ENCODE measurements at places on chromosomes 1 and 21.

GRCh38 chr21:30211071-30211470 is 4.8 kb downstream of the CLDN8 start:
- no peak for DNase-seq

- no peak for DNase-seq
Measured at GRCh38 chr1:206803221-206803730, 31.0 kb upstream of the IL10 start.

DNA sequence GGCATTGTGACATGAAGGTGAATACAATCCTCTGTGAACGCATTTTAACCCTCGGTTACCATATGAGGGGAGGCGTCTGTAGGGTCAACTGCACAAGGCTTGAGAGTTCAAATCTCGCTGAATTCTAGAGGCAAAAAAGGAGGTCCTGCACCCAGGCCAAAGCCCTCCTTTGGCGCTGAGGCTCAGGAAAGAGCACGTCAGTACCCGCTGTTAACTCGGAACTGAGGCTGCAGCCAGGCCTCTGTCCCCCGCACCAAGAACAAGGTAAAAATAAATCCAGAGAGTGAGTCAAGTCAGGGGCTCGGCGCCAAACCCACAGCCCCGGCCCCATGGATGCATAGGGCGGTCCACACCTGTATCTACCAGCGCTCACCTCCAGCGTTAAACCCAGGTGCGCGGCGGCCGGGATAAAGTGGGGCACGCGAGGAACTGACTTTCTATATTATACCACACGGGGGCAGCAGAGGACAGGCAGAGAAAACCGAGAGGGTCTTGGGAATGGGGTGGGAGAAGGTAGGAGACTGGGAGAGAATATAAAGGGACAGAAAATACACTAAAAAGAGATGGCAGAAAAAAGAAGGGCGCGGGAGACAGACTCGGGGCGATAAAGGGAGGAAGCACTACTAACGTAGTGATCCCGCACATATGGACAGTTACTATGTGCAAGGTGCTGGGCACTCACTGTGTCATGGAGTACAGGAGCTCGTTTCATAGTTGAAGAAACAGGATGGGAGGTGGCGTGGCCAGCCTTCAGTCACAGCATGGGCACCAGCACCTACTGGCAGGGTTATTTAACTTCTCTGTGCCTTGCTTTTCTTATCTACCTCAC is 54.9 kb downstream of the DMRTA2 start:
- DNase-seq: peak; percentile 62

GRCh38 chr1:58883888-58884482 is 100.1 kb upstream of the JUN start:
- DNase-seq: no peak

- no peak for DNase-seq
Measured at GRCh38 chr1:177913762-177914540, 55.9 kb downstream of the SEC16B start.
